ENCODE measurements at places on chromosomes 5 and 9. TPM values are rescaled to one million over a fixed set of nuclear protein-coding genes. Genes with fewer than 3 reads are reported as not detected.

- no peaks in the 10 kb centered on the region for H3K36me3 ChIP-seq
- DNase-seq: no peak
- H3K27me3 ChIP-seq: no peaks in the 10 kb centered on the region
- no peak overlapping the region for H3K4me3 ChIP-seq
Observed at GRCh38 chr9:105385381-105385985, 62.4 kb upstream of the FSD1L start.

SAXO1 gene
- total RNA-seq: not detected

HTR1A gene
- total RNA-seq: not detected

FBP2 gene
- total RNA-seq: not detected

ZFP2 gene
- total RNA-seq: not detected

PCDH1 gene
- total RNA-seq: 53.0 TPM

LEAP2 gene
- not detected for total RNA-seq

GRCh38 chr5:60248901-60249300 lies 355.4 kb upstream of the PDE4D start:
- H3K36me3 ChIP-seq: no peaks in the 10 kb centered on the region
- no peak for DNase-seq
- H3K4me3 ChIP-seq: no peak overlapping the region
- H3K27me3 ChIP-seq: peaks cover 12% of the 10 kb centered on the region

DNA sequence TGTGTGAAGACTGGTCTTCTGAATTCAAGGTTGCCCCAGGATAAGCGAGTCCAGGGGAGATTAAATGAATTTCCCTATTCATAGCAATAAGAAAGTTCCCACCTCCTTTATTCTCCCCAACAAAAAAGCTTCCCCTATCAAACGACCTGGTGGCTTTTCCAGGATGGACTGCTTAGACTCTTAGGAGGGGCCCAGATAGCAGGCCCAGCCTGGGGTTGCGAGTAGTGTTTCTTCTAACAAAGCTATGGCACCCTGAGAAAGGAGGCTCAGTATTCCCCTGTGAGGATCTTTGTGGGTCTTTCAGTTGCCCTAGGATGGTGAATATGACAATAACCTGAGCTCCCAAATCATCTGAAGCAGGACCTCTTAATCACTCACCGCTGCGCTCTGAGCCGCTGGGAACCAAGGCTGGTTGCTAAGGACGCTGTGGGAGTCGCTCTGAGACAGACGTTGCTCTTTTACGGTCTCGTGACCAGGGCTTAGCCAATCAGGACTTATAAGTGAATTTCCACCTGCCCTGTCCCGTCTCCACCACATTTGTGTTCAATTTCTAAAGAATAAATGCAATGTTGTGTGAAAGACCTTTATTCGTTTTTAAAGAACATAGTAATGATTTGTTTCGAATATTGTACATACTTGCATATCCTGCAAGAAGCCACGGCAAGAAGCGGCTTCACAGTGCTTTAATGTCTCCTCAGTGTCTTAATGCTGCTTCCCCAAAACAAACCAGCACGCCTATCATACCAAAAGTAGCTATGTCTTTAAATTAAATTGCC lies at the start of gene TMEM232:
Gene TMEM232, minus strand, starts transcription at position 423 of the 776 bp plus-strand sequence. CDS start 59,319 bp downstream, outside the sequence.
- H3K27me3 ChIP-seq: no peaks in the 10 kb centered on the region
- DNase-seq: peak; percentile 90
- H3K27ac ChIP-seq: no peak within 1 kb of the TSS
- peak within 1 kb of the TSS; percentile 73 for H3K4me3 ChIP-seq
- no peaks in the 10 kb centered on the region for H3K36me3 ChIP-seq

PCDHA13 gene
- 3.2 TPM for total RNA-seq

BARHL1 gene
- not detected for total RNA-seq

GRCh38 chr5:112551419-112552032 lies 132.4 kb upstream of the EPB41L4A start:
- no peak overlapping the region for H3K4me3 ChIP-seq
- H3K4me1 ChIP-seq: peaks cover 24% of the 10 kb centered on the region
- H3K36me3 ChIP-seq: no peaks in the 10 kb centered on the region
- no peak overlapping the region for H3K27ac ChIP-seq
- peak; percentile 65 for DNase-seq

CDH6 gene
- total RNA-seq: 1.8 TPM

BAAT gene
- 0.07 TPM for total RNA-seq

- H3K4me3 ChIP-seq: no peak overlapping the region
- no peaks in the 10 kb centered on the region for H3K36me3 ChIP-seq
- H3K4me1 ChIP-seq: no peaks in the 10 kb centered on the region
- H3K27me3 ChIP-seq: no peaks in the 10 kb centered on the region
- no peak overlapping the region for H3K27ac ChIP-seq
Observed at GRCh38 chr9:88664773-88665172, 129.8 kb downstream of the NXNL2 start.

DNA sequence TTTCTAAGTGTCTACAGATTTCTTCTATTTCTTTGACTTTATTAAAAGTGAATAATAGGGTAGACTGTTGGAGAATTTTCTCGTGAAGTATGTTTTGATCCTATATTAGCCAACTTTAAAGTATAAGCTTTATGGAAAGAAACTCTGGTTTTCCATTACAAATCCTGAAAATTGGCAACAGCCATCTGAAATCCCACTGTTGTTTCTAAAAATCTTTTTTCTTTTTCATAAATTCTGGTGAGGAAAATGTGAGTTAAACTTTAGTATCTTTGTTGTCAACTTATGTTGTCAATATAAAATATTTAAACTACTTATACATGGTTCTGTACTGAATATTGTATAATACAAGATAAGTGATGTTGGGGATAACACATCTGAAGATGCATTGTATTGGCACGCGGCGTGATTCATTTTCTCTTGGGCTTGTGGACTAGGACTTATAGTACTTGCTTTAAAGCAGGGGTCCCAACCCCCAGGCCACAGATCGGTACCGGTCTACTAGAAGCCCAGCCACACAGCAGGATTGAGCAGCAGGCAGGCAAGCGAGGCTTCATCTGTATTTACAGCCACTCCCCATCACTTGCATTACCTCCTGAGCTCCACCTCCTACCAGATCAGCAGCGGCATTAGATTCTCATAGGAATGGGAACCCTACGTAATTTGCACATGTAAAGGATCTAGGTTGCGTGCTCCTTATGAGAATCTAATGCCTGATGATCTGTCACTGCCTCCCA lies 12.7 kb downstream of the MAMDC2 start:
- DNase-seq: no peak
- no peaks in the 10 kb centered on the region for H3K36me3 ChIP-seq
- no peak overlapping the region for H3K27ac ChIP-seq
- peaks cover 17% of the 10 kb centered on the region for H3K4me1 ChIP-seq
- H3K4me3 ChIP-seq: no peak overlapping the region

GRCh38 chr5:55151923-55152842 lies 7.8 kb upstream of the GPX8 start:
- no peaks in the 10 kb centered on the region for H3K36me3 ChIP-seq
- peak; percentile 75 for DNase-seq
- H3K4me1 ChIP-seq: peaks cover 22% of the 10 kb centered on the region

SPINK5 gene
- not detected for total RNA-seq

- H3K27me3 ChIP-seq: no peaks in the 10 kb centered on the region
Observed at GRCh38 chr9:78212868-78213267, 23.0 kb upstream of the CEP78 start.

Measured in PC-3 (cell line).